ENCODE measurements at places on chromosomes 2 and 18.

DNA sequence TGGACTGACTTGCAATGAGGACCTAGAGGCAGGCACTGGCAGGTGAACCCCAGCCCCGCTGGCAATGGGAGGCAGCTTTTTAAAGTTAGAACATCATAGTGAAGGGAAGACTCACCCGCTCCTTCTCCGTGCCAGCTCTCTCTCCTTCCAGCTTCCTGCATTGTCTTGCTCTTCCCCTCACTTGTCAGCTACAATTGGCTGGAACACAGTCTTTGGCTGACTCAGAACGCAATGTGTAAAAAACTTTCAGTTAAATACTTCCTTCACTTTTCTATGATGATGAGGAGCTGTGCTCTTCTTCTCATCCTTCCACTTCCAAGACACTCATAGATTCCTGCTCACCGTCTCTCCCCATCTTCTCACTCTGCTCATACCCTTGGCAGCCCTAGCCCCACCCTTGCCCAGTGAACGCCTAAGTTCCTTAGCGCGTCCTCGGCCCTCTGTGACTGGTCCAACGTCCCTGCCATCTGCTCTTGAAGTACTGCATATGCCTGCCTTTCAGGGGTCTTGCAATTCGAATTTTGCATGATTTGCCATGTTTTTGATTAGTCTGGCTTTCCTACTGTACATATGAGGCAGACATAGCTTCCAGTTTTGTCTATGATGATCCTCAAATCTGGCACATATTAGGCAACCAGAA, 118.0 kb upstream of the TMEM200C start:
- no peak overlapping the region for H3K27ac ChIP-seq
- H3K27me3 ChIP-seq: peaks cover 3% of the 10 kb centered on the region
- no peak for DNase-seq

DNA sequence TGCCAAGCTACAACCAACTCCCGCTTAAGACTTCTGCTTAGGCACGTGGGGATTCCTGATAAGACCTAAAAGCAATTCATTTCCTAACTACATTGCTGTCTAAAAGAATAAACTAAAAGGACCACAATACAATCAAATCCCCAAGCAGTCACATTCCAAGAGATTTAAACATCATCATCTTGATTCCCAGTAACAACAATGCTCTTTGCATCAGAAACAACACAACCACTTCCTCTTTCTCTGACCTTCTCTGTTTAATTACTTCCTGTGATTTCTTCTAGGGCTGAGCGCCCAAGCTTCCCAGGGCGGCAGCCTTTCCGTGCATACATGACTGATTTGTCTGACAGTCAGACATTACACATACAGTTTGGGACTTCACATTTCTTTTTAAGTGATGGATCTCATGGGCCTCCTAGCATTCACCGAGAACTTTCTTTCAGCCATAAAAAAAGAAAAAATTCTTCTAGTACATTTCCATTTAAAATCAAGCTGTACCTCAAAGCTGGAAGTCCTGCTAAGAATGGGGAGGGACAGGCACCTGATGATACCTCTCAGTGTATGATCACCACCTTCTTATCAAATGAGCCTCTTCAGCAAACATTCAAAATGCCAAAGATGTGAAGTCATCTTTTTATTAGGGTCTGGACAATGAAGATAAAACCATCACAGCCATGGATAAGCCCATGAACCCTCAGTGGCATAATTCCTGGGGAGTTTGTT, 11.5 kb downstream of the SPRED2 start:
- H3K27me3 ChIP-seq: peaks cover 4% of the 10 kb centered on the region
- no peak for DNase-seq

DNA sequence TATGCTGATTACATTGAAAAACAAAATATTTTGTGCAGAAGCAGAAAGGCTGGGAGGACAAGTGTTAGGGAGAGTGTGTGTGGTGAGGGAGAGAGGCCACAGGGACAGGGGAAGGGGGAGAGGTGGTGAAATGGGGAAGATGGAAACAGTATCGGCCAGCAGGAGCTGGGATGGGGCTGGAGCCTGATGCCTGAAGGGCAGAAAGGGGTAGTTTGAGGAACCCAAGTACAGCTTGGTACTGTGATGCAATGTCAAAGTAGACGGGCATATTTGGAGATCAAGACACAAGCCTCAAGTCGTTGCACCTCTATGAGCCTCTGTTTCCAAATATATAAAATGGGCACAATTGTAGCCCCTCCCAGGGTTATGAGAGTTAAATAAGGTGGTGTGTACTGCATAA, 152.1 kb downstream of the LPIN1 start:
- H3K27ac ChIP-seq: no peak overlapping the region
- H3K4me3 ChIP-seq: no peak overlapping the region
- H3K27me3 ChIP-seq: peaks cover 2% of the 10 kb centered on the region

DNA sequence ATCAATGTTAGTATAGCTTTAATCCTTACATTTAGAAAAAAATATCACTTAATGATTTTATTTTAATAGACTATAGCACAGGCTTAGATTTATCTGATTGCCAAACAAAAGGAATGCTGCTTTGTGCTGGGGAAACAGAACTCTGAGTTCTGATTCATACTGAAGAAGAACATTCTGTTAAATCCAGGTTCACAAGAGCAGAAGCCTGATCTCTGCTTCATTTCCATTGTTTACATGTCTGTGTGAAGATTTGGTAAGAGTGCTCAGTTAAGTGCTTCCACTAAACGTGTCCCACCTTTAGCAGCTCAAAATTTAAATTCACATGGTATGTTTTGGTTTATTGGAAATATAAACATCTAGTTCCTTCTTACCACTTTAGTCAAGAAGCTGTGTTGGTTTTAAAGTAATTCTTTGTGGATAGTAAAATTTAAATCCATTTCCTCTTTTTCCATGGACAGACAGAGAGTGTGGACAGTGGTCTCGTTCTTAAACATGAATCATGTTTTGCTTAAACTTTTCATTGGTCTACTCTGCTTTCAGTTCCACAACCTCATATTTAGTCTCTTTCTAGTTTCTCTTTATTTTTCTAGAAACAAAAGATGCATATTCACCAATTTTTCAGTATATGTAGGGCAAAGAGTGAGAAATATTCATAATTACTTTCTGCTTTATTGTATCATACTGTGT, 59.1 kb downstream of the NYAP2 start:
- no peak overlapping the region for H3K27ac ChIP-seq
- DNase-seq: no peak
- H3K4me1 ChIP-seq: no peaks in the 10 kb centered on the region
- H3K36me3 ChIP-seq: no peaks in the 10 kb centered on the region
